MCF 10A (cell line): ENCODE measurements at places on chromosomes 2 and 18. TPM values are rescaled to one million over a fixed set of nuclear protein-coding genes. Genes with fewer than 3 reads are reported as not detected.

The LTBP1 gene
- 99.0 and 119 TPM in 2 replicates for total RNA-seq

DNA sequence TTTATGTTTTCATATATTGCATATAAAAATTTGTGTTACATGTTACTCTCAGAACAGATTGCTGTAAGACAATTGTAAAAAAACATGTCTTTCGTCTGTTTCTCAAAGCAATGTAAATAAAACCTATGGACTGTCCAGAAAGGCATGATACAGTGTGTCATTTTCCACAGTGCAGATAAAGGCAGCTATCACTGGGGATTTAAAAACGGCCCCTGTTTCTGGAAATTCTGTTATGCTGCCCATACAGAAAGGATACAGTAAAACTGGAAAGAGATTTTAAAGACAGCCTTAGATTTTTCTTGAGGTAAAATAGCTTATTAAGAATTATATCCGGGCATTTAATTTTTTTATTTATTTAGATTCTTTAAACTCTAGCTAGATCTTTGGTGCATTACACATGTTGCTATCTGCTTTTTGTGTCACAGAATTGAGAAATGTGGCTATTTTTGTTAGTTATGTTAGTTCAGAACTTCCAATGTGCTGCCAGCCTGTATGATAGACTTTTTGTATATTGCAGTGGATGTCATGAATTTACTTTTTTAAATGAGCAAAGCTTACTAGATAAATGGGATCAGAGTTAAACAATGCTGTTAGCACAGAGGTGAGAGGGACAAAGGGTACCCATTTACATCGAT, 859 bp upstream of the INO80D start:
- H3K4me1 ChIP-seq: peaks cover 11% of the 10 kb centered on the region
- H3K4me3 ChIP-seq: peak overlapping the region; percentile 92
- DNase-seq: peak; percentile 23
- H3K27ac ChIP-seq: peak overlapping the region; percentile 97
- H3K27me3 ChIP-seq: no peaks in the 10 kb centered on the region

GRCh38 chr2:43133708-43134570, 92.5 kb downstream of the ZFP36L2 start:
- DNase-seq: no peak
- no peak overlapping the region for H3K4me3 ChIP-seq
- no peaks in the 10 kb centered on the region for H3K27me3 ChIP-seq
- H3K36me3 ChIP-seq: no peaks in the 10 kb centered on the region
- H3K27ac ChIP-seq: peak overlapping the region; percentile 89

The CFAP65 gene
- total RNA-seq: not detected in 2 replicates

DNA sequence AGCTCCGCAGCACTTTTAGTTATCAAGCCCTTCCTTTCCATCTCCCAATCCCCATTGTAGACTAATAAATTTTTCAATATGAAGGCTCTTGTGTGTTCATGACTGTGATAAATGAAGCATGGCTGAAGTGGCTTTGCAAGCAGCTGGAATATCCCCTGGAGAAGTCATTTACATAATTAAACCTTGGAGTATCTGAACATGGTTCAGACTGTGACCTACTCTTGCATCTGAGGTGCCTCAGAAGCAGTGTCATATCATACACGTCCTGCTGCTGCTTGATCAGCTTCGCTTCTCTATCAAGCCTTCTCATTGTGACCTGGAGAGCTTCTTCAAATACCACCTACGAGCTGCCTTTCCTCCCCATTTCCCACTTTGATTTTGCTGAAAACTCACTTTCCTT, 48.4 kb upstream of the ZNF397 start:
- H3K27ac ChIP-seq: no peak overlapping the region
- H3K4me1 ChIP-seq: peaks cover 5% of the 10 kb centered on the region
- DNase-seq: no peak

GRCh38 chr2:57434441-57434840, 612.2 kb upstream of the VRK2 start:
- H3K4me3 ChIP-seq: no peak overlapping the region
- no peak overlapping the region for H3K27ac ChIP-seq
- DNase-seq: no peak
- H3K4me1 ChIP-seq: no peaks in the 10 kb centered on the region
- no peaks in the 10 kb centered on the region for H3K27me3 ChIP-seq

DNA sequence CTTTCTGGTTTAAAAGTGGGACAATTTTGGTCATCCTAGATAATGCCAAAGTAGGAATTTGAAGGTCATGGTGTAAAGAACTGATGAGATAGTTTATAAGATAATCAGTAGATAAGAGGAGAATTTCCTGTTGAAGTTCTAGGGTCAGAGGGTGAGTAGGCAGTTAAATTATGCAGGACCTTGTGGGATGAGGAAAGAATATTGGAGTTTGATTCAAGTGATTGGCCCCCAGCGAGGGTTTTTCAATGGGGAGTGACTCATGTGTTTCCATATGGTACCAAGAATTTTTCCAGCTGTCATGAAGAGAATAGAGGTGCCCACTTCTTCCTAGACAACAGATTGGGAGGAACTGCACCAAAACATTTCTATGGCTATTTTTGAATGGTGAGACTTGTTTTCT, 940.2 kb upstream of the ZEB2 start:
- peaks cover 6% of the 10 kb centered on the region for H3K4me1 ChIP-seq
- H3K27me3 ChIP-seq: no peaks in the 10 kb centered on the region
- no peaks in the 10 kb centered on the region for H3K36me3 ChIP-seq
- H3K4me3 ChIP-seq: no peak overlapping the region

- H3K4me3 ChIP-seq: no peak overlapping the region
- H3K27me3 ChIP-seq: no peaks in the 10 kb centered on the region
- DNase-seq: peak; percentile 88
- H3K4me1 ChIP-seq: peaks cover 26% of the 10 kb centered on the region
- no peak overlapping the region for H3K27ac ChIP-seq
Observed at GRCh38 chr2:28395334-28396061, 2.8 kb downstream of the FOSL2 start.

DNA sequence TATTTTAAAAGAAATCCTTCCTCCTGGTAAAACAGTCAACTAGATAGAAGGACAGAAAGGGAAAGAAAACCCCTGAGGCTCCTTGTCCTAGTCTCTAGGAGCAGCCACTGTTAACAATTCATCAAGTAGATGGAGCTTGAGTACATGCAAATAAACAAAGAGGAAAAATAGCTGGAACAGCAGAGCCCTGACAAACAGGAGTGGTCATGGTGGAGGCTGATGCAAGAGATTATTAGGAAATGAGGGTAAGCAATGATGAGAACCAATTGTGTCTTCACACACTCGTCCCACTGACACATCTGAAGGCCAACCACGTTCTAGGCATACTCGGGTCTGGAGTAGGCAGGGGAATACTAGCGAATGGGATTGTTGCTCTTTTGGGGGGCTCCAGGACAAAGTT, 9.2 kb downstream of the DLGAP1 start:
- H3K4me3 ChIP-seq: no peak overlapping the region
- no peaks in the 10 kb centered on the region for H3K36me3 ChIP-seq
- peaks cover 9% of the 10 kb centered on the region for H3K4me1 ChIP-seq
- peaks cover 15% of the 10 kb centered on the region for H3K27me3 ChIP-seq
- no peak overlapping the region for H3K27ac ChIP-seq
- DNase-seq: no peak

DNA sequence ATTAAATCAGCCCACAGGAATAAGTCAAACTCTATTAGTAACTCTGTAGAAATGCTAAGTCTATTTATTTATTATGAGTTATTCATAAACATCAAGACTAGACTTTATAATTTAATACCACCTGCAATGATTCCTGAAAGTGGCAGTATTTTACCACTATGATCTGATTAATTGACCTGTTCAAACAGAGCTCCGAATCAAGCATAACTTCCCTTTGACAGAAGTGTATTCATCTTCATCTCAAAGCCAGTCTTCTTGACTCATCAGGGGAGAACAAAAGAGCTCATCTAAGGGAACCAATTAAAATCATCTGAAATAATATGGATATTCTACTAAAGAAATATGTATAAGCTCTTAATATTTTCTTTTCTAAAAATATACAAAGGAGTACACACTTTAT, 122.3 kb downstream of the MBD2 start:
- H3K36me3 ChIP-seq: peaks cover 5% of the 10 kb centered on the region
- no peak overlapping the region for H3K4me3 ChIP-seq
- no peak overlapping the region for H3K27ac ChIP-seq
- no peaks in the 10 kb centered on the region for H3K4me1 ChIP-seq

- no peak for DNase-seq
- no peaks in the 10 kb centered on the region for H3K36me3 ChIP-seq
- H3K4me1 ChIP-seq: no peaks in the 10 kb centered on the region
- H3K27ac ChIP-seq: no peak overlapping the region
- H3K4me3 ChIP-seq: no peak overlapping the region
Observed at GRCh38 chr2:239225371-239225851, 175.4 kb downstream of the HDAC4 start.

GRCh38 chr2:44061876-44062275, 66.1 kb upstream of the LRPPRC start:
- H3K27ac ChIP-seq: no peak overlapping the region
- DNase-seq: no peak
- H3K27me3 ChIP-seq: peaks cover 19% of the 10 kb centered on the region
- no peaks in the 10 kb centered on the region for H3K36me3 ChIP-seq

- DNase-seq: peak; percentile 54
- H3K36me3 ChIP-seq: peaks cover 85% of the 10 kb centered on the region
- H3K27me3 ChIP-seq: no peaks in the 10 kb centered on the region
- H3K4me3 ChIP-seq: peak overlapping the region; percentile 93
- peak overlapping the region; percentile 83 for H3K27ac ChIP-seq
Observed at GRCh38 chr2:43218702-43219382, 7.6 kb downstream of the ZFP36L2 start.

The MATN3 gene
- 0.83 and 0.98 TPM in 2 replicates for total RNA-seq

- H3K27me3 ChIP-seq: no peaks in the 10 kb centered on the region
- H3K27ac ChIP-seq: no peak overlapping the region
- H3K4me1 ChIP-seq: no peaks in the 10 kb centered on the region
- H3K36me3 ChIP-seq: no peaks in the 10 kb centered on the region
Observed at GRCh38 chr18:23244401-23244800, 109.1 kb downstream of the CABLES1 start.

DNA sequence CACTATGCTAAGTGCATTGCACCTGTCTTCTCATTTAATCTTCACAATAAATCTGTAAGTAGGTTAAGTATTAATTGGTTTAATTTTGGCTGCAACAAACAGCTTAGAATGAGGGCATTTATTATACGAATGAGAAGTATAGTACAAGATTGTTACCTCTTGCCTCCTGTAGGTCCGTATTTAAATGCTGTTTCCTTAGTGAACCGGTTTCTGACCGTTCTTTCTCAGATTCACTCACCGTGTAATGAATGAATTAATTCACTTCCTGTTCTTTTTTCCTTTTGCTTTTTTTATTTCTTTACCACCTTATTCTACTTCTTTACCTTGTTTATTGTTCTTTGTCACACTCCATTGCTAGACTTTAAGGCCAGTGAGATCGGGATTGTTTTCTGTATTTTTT, 153.8 kb upstream of the RASGRP3 start:
- H3K27ac ChIP-seq: no peak overlapping the region
- DNase-seq: no peak
- no peaks in the 10 kb centered on the region for H3K4me1 ChIP-seq
- peaks cover 33% of the 10 kb centered on the region for H3K36me3 ChIP-seq
- H3K27me3 ChIP-seq: no peaks in the 10 kb centered on the region

- H3K27me3 ChIP-seq: no peaks in the 10 kb centered on the region
- peaks cover 63% of the 10 kb centered on the region for H3K36me3 ChIP-seq
- peak overlapping the region; percentile 78 for H3K27ac ChIP-seq
- DNase-seq: no peak
- H3K4me1 ChIP-seq: peaks cover 15% of the 10 kb centered on the region
Observed at GRCh38 chr2:160278101-160278878, 78.2 kb upstream of the ITGB6 start.

GRCh38 chr2:64105670-64106461, 38.4 kb downstream of the PELI1 start:
- H3K27ac ChIP-seq: peak overlapping the region; percentile 26
- no peak overlapping the region for H3K4me3 ChIP-seq
- H3K4me1 ChIP-seq: peaks cover 21% of the 10 kb centered on the region
- peaks cover 25% of the 10 kb centered on the region for H3K36me3 ChIP-seq
- no peaks in the 10 kb centered on the region for H3K27me3 ChIP-seq
- DNase-seq: no peak

DNA sequence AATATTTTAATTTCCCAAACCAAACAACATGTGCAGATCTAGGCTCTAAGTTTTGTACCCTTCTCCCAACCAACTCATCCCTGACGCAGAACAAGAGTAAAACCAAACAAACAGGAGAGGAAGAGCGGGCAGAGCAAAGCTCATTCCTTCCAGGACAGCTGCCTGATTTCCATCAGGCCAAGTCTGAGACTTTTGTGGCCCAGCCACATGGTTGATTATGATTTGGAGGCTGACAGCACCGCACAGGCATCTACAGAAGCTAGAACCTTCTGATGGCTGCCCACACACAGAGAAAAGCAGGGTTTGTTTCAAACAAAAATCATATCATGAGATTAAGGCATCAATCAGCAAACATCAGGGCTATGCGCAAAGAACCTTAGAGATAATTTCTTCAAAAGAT, 262.6 kb downstream of the TNS1 start:
- peaks cover 16% of the 10 kb centered on the region for H3K27me3 ChIP-seq
- H3K4me3 ChIP-seq: no peak overlapping the region
- no peak for DNase-seq
- H3K36me3 ChIP-seq: no peaks in the 10 kb centered on the region
- no peaks in the 10 kb centered on the region for H3K4me1 ChIP-seq

DNA sequence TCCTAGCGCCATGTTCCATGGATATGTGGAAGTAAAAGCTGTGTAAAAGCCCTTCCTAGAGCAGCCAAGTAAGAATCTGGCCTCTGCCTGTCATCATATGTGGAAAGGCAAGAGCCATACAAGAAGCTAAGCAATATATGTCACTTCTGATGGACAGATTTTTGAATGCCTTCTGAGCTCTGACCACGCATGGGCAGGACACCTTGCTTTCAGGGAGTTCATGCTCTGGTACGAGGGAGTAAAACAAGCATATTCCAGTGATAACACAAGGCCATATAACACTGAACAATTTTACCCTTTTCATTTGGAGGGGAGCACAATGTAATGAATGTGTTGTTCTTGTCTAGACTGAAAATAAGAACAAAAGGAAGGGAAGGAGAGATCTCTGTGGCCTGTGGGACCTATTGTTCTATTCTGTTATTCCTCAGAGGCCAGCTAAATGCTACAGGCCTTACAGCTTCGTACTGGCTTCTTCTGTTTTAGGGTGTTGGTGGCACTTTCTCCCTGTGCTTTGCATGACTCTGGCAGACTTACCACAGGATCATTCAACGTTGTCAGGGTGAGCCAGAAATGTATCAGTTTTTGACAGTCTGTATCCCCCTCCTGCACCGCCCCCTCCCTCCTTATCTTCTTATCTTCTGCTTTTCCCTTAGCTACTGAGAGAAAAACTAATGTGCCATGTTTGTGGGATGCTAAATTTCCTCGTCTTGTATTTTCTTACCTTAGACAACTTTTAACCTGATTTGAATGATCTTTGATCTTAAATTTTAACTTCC, 99.5 kb downstream of the MAP4K4 start:
- H3K36me3 ChIP-seq: peaks cover 21% of the 10 kb centered on the region
- DNase-seq: no peak
- H3K4me3 ChIP-seq: no peak overlapping the region
- H3K27ac ChIP-seq: no peak overlapping the region

GRCh38 chr2:109736177-109736827, 57.8 kb upstream of the RGPD5 start:
- no peak overlapping the region for H3K4me3 ChIP-seq
- no peaks in the 10 kb centered on the region for H3K27me3 ChIP-seq
- H3K36me3 ChIP-seq: no peaks in the 10 kb centered on the region
- no peaks in the 10 kb centered on the region for H3K4me1 ChIP-seq
- DNase-seq: peak; percentile 70

The KLHL41 gene
- total RNA-seq: 0.34 and 0.35 TPM in 2 replicates
